ENCODE measurements at places on chromosomes 11 and 22.

DNA sequence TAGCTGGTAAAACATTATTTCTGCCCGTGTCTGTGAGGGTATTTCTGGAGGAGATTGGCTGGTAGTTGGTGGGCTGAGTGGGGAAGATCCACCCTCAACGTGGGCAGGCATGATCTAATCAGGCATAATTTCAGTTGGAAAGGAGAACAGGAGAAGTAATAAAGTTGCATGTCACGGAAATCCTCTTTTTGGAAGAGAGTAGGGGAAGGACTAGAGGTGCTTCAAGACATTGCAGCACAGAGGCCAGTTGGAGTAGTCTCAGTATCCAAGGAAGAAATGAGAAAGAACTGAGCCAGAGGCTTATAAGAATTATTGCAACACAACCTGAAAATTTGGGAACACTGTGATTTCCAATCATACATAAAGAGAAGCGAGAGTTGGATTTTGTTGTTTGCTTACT lies 1155.1 kb downstream of the FAM181B start:
- DNase-seq: no peak

- no peak for DNase-seq
Observed at GRCh38 chr22:46386312-46386711, 50.8 kb downstream of the TRMU start.

- DNase-seq: no peak
Observed at GRCh38 chr11:73420136-73420535, 43.9 kb downstream of the RELT start.

GRCh38 chr11:69393178-69393832 lies 88.2 kb upstream of the LINC01488 start:
- DNase-seq: no peak

DNA sequence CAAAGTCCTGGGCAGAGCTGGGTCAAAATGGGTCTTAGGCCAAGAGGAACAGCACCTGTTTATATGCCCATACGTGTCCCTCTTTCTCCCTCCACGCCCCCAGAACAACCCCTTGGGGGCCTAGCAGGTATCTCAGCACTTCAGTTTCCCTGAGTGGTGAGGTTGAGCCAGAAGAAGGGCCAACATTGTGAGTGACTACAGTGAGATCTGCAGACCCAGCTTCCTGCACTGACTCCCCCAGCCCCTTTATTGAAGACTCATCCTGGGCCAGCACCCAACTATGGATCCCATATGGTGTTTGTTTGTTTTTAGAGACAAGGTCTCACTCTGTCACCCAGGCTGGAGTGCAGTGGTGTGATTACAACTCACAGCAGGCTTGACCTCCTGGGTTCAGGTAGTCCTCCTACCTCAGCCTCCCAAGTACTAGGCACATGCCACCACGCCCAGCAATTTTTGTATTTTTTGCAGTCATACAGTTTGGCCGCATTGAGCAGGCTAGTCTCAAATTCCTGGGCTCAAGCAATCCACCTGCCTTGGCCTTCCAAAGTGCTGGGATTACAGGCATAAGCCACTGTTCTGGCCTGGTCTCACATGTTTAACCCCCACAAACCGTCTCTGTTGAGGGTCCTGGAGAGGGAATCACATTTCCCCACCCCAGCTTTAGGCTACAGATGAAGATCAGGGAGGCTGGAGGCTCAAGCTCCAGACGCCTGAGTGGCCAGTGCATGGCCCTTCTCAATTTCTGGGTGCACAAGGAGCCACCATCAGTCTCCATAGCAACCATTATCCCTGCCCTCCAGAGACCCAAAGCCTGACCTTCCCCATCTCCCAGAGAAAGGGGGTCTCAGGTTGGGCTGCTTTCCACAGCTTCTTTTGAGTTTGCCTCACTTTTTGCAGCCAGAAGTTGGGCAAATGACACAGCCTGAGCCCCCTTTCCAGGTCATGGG lies 1.7 kb upstream of the LARGE2 start:
- DNase-seq: no peak

GRCh38 chr11:55697817-55698216 lies 35.8 kb downstream of the OR4C6 start:
- DNase-seq: no peak

DNA sequence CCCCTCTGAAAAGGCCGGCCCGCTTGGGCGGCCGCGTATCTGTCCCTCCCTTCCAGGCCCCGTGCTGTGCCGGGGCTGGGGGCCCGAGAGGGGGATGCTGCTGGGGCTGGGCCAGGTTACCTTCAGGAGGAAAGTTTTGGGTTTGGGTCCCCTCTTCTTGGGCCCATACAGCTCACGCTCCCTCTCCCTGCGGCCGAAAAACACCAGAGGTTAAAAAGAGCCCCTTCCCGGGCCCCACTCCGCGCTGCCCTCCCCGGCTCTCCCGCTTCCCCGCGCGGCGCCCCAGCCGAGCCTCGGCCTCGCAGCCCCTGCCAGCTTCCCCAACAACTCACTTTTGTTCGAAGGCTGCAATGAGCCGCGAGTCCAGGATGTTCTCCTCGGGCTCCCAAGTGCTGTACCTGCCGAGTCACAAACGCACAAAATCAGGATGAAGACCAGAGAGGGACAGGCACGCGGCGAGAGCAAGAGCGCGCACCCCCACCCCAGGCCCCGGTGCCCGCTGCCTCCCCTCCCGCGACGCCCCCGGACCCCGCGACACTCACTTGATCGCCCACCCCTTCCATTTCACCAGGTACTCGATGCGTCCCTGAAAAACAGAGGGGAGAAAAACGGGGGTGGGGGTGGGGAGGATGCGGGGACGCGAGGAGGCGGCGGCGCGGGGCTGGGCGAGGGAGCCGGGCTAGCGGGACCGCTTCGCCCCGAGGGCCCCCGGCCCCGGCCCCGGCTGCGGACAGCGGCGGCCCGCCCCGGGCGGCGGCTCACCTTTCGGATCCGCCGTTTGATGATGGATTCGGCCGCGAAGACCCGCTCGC lies 450 bp downstream of the CBX6 start:
- DNase-seq: no peak

- no peak for DNase-seq
Observed at GRCh38 chr11:61496602-61497400, 11.7 kb upstream of the LRRC10B start.

GRCh38 chr11:95375886-95376285 lies 144.9 kb upstream of the SESN3 start:
- no peak for DNase-seq

- no peak for DNase-seq
Observed at GRCh38 chr11:116661056-116661455, 111.7 kb downstream of the BUD13 start.

- no peak for DNase-seq
Observed at GRCh38 chr22:27840436-27840835, 38.9 kb upstream of the MN1 start.

- no peak for DNase-seq
Observed at GRCh38 chr11:94804874-94805273, 36.7 kb downstream of the AMOTL1 start.

DNA sequence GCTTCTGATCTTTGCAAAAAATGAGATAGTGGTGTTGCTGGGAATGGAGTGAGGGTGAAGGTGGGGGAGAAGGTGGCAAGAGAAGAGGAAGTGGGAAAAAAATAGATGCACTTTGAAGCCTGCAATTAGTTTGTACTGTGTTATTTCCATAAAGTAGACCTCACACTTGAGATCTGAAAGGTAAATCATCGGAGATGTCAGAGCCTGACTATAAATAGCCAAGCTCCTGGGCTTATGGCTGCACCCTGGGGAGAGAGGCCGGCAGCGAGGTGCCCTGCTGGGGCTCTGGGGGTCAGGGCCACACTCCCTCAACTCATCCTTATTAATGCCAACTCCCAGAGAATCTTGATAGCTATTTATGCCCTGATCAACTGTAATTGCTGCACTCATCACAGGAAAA lies 134.4 kb downstream of the NXPE2 start:
- no peak for DNase-seq

DNA sequence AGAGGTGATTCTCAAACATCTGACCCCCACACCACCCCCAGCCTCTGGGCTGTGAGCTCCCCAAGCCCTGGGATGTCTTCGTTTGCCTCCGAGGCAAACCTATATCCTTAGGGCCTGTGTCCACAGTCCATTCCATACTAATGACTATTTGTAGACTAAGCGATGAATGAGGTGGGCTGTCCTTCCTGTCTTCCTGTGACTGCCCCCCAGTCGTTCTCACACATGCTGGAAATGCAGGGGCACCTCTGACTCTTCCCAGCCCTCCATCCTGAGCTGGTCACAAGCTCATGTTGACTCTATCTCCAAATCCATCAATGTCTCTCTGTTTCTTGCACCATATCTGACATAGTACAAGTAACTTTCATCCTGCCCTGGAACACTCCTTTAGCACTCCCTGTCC lies 4.8 kb downstream of the ATG16L2 start:
- DNase-seq: no peak

DNA sequence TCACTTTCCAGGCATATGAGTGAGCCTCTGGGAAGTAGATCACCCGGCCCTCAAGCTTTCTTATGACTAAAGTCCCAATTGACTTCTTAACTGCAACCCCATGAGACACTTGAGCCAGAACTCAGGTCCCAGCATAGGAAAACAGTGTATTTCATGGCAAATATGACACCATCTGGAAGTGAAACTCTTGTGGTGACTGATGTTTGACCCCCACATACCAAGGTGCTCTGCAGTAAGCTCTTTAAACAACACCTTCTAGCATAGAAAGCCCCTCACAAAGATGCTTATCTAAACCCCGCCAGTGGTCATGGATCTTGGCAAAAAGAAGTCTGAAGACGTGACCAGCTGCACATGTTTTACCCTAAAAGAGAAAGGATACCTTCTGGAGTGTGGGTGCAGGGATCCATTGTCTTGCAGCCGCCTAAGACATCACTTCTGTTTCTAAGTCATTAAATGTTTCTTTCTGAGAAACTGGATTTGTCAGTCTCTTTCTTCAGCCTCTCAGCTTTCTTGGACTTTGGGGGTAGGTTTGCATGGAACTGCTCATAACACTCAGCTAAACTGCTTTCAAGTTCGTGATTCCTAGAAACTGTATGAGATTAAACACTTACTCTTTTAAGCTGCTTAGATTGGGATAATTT lies 7.4 kb upstream of the PELI3 start:
- DNase-seq: no peak

GRCh38 chr11:80937842-80938241 lies 1497.0 kb upstream of the TENM4 start:
- DNase-seq: no peak

All from activated naive CD4-positive, alpha-beta T cell (primary cell).